ENCODE measurements at places on chromosomes 1 and 21. TPM values are rescaled to one million over a fixed set of nuclear protein-coding genes. Genes with fewer than 3 reads are reported as not detected.
A peak's percentile ranks its signal among the peaks of the same experiment; 100 is the strongest.

- H3K36me3 ChIP-seq: no peaks in the 10 kb centered on the region
- H3K27me3 ChIP-seq: peaks cover 3% of the 10 kb centered on the region
- peaks cover 13% of the 10 kb centered on the region for H3K4me1 ChIP-seq
- peak; percentile 6 for DNase-seq
- no peak overlapping the region for H3K27ac ChIP-seq
- no peak overlapping the region for H3K4me3 ChIP-seq
Measured at GRCh38 chr1:168408884-168409283, 128.2 kb downstream of the TBX19 start.

GRCh38 chr1:22112554-22112953 is 30.3 kb downstream of the WNT4 start:
- peaks cover 18% of the 10 kb centered on the region for H3K36me3 ChIP-seq
- no peaks in the 10 kb centered on the region for H3K27me3 ChIP-seq
- DNase-seq: no peak
- peak overlapping the region; percentile 29 for H3K27ac ChIP-seq
- H3K4me3 ChIP-seq: no peak overlapping the region
- H3K4me1 ChIP-seq: peaks cover 69% of the 10 kb centered on the region

- peaks cover 70% of the 10 kb centered on the region for H3K4me1 ChIP-seq
- DNase-seq: peak; percentile 75
- H3K36me3 ChIP-seq: peaks cover 20% of the 10 kb centered on the region
- peak overlapping the region; percentile 47 for H3K4me3 ChIP-seq
Measured at GRCh38 chr1:201703621-201704438, 125.1 kb upstream of the IPO9 start.

GRCh38 chr1:21258331-21259134 is 31.7 kb downstream of the ECE1 start:
- H3K36me3 ChIP-seq: peaks cover 27% of the 10 kb centered on the region
- no peak for DNase-seq
- peak overlapping the region; percentile 16 for H3K27ac ChIP-seq
- peaks cover 37% of the 10 kb centered on the region for H3K4me1 ChIP-seq

DNA sequence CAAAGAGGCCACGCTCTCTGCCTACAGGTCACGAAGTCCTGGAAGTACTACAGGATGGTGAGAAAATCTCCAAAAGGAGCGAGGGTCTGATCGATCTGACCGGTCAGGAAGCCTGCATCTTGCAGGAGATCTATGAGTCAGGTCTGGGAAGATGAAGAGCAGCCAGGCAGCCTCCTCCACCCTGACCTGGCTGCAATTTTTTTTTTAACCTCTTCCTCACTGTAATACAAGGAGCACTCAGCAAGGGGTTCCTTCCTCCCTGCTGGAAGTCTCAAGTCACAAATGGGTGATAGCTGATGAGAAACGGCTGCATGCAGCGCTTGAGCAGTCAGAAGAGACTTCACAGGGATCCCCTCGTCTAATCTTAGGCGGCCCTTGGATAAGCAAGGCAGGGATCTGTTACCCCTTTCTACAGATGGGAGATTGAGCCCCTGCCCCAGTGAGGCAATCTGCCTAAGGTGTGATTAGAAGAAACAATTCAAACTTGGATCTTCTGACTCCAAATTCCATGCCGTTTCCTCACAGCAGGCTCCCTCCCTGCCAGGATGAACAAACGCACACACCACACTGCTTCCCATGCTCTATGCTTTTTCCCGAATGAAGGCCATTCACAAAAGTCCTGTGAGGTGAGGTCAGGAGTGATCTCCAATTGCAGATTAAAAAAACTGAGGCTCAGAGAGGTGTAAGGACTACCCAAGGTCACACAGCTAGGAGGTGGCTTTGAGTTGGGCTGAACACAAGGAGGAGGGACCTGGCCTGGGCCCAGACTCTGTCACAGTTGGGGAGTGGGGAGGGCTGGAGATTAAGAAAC is 48.3 kb downstream of the ECE1 start:
- H3K4me3 ChIP-seq: peak overlapping the region; percentile 15
- H3K27ac ChIP-seq: peak overlapping the region; percentile 17
- no peak for DNase-seq
- H3K4me1 ChIP-seq: peaks cover 58% of the 10 kb centered on the region
- H3K36me3 ChIP-seq: peaks cover 34% of the 10 kb centered on the region

DNA sequence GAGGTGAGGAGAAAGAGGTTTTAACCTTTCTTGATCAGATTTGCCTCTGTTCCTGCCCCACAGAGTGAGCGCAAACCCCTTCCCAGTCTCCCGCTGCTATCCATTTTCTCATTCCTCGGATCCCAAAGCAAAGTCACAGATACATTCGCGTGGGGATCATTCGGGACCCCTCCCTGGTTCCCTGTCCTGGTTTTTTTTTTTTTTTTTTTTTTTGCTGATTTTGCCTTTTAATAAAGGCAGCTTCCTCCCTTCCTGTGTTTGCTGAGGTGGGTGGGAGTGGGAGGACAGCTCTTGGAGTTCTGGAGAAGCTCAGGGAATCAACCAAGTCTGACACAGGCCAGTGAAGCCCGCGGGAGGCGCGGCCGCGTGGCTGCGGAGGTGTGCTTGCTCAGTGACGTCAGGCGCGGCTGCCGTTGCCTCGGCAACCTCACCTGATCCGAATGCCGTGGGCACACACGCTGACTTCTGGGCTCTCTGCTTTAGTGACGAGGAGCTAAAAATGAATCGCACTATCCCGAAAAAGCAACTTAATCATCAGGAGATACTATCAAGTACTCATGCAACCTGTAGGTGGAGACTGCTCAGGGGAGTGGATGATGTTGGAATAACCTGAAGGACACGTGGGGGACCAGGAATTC is 106.4 kb downstream of the TBX19 start:
- H3K27ac ChIP-seq: no peak overlapping the region
- peaks cover under 1% of the 10 kb centered on the region for H3K4me1 ChIP-seq
- H3K27me3 ChIP-seq: peaks cover 37% of the 10 kb centered on the region
- H3K4me3 ChIP-seq: no peak overlapping the region
- H3K36me3 ChIP-seq: no peaks in the 10 kb centered on the region

The CHD5 gene
- 0.19 TPM for total RNA-seq

The CYP2J2 gene
- total RNA-seq: not detected

The TACSTD2 gene
- 13.3 TPM for total RNA-seq

The PEAR1 gene
- 3.4 TPM for total RNA-seq

The TFF2 gene
- not detected for total RNA-seq

All from HFFc6 (cell line).